Fibroblast of lung (primary cell): ENCODE measurements at places on chromosomes 7 and 10. TPM values are rescaled to one million over a fixed set of nuclear protein-coding genes. Genes with fewer than 3 reads are reported as not detected.
A peak's percentile ranks its signal among the peaks of the same experiment; 100 is the strongest.

GRCh38 chr7:142482891-142483658 lies 225.2 kb upstream of the PRSS58 start:
- peak; percentile 41 for DNase-seq

FBXO24 gene
- 0.23 and 0.32 TPM in 2 replicates for polyA plus RNA-seq

GRCh38 chr10:129961157-129961701 lies 2.8 kb downstream of the EBF3 start:
- DNase-seq, result no peak

- peak; percentile 90 for DNase-seq
Measured at GRCh38 chr7:122886357-122887081, at the start of gene CADPS2. Gene CADPS2 (minus strand): TSS chr7:122886460. CDS start chr7:122886337, 123 bp downstream.

DNA sequence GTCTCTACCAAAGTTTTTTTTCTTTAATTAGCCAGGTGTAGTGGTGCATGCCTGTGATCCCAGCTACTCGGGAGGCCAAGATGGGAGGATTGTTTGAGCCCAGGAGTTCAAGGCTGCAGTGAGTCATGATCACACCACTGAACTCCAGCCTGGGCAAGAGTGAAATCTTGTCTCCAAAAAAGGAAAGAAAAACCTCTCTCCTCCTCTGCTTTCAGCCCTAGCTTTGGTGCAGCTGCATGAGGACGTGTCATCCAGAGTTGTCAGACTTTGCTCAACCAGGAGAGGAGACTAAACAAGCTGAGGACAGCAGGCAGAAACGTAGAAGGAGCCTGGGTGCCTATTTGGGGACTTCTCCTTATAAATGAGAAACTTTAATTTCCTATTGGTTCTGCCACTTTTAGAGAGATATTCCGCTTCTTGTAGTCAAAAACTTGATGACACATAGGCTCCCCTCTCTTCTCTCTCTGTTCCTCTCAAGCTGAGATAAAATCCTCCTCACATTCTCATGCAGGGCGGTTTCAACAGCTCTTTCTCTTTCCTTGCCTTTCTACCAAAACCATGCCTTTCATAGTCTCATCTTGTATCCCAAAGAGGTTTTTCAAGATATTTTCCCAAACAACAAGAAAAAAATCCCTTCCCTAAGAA lies 205.4 kb downstream of the ARHGAP12 start:
- peak; percentile 51 for DNase-seq

GRCh38 chr10:91745090-91745831 lies 53.0 kb upstream of the TNKS2 start:
- DNase-seq, result peak; percentile 23

- peak; percentile 76 for DNase-seq
Measured at GRCh38 chr10:9596368-9596920, 1421.2 kb upstream of the CELF2 start.

C10orf53 gene
- not detected in 2 replicates for polyA plus RNA-seq

DNA sequence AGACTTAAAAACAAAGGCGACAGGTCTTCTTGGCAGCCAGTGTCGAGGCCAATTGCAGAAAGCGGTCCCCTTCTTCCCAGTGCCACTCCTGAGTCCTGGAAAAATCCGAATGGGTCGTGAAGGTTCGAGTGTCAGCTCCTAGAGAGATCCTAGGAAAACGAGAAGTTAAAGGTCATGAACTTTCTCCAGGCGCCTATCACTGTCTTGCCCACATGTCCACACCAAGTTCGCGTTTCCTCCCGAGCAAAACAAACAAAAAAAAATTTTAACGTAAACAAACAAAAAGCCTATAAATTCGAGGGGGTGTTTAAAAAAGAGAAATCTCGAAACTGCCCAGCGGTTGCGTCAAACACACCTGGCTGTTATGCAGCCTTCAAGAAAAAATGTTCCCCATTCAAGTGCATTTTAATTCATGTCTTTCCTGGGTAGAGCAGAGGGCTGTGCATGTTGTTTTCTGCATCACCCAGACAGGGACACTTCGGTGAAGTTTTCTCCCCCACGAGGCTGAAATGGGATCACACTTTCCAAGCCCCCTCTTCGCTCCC lies 1.5 kb downstream of the ARHGAP21 start:
- peak; percentile 26 for DNase-seq

- no peak for DNase-seq
Measured at GRCh38 chr10:43259213-43259991, 7.5 kb downstream of the RASGEF1A start.

GRCh38 chr7:130276796-130277762 lies 10.4 kb downstream of the CPA2 start:
- DNase-seq, result peak; percentile 72

DNA sequence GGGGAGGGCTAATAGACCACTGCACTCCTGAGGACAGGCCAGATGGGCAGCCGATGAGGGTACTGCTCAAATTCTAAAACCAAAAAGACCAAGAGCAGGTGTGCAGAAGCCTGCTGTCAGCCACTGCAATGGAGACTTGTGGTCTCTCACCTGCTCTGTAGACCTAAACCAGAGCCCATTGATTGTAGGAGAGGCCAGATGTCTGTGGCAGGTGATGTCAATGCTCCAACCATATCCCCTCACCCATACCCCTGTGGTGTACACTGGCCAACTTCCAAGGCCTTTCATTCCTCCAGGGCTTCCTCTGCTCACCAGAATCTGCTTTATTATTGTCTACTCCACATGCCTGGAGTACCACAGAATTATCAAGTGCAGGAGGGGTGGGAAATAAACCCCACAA lies 116.9 kb upstream of the CHST15 start:
- DNase-seq, result no peak

DNA sequence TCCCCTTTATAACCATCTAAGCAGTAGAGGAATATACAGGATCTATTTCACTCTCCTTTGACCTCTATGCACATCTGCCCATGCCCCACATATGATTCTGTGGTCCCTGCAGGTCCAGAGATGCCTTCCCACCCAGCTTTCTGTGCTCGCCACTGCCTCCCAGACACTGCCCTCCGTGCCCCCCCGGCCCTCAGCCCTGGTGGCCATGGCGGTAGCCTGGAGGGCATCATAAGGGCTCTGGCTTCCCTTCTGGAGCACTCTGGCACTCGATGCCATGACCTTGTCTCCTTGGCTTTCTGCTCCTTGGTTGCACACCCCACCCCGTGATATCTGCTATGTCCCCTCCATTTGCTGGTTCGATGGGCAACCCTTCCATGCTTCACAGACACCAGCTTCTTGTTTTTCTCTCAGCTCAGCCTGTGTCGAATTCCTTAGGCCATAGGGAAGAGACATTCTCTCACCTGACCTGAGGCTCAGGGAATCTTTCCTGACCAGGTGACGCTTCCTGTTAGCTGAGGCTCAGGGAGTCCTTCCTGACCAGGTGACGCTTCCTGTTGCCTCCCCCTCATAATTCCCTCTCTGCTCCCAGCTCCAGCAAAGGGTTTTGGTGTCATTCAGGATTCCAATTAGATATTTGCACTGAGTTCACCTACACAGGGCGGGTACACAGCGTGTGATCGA lies 100.4 kb upstream of the GLI3 start:
- DNase-seq, result no peak

DNA sequence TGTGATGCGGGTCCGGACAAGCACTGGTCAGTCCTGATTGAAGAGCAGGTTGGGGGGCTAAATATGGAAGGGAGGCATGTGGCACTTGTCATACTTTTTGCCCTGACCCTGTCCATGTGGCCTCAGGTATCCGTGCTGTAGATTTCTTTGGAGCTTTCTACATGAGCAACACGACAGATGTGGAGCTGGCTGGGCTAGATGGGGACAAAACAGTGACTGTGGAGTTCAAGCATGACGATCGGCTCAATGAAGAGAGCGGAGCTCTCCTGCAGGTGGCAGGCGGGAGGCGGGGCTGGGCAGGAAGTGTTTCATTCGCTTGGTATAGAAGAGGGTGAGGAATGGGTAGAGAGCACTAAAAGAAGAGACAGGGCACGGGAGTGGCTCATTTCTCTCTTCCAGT lies 13.0 kb upstream of the CHCHD1 start:
- no peak for DNase-seq
